ENCODE measurements at places on chromosomes 16 and 17. TPM values are rescaled to one million over a fixed set of nuclear protein-coding genes. Genes with fewer than 3 reads are reported as not detected.

- H3K4me3 ChIP-seq = no peak overlapping the region
- DNase-seq = no peak
- H3K27me3 ChIP-seq = peaks cover 1% of the 10 kb centered on the region
- no peak overlapping the region for H3K27ac ChIP-seq
- peaks cover 2% of the 10 kb centered on the region for H3K4me1 ChIP-seq
Observed at GRCh38 chr17:49214676-49215360, 4.3 kb downstream of the ABI3 start.

GRCh38 chr16:70162041-70162451 is 11.5 kb upstream of the CLEC18C start:
- DNase-seq = no peak
- H3K4me3 ChIP-seq = no peak overlapping the region
- H3K27me3 ChIP-seq = no peaks in the 10 kb centered on the region
- no peak overlapping the region for H3K27ac ChIP-seq

DNA sequence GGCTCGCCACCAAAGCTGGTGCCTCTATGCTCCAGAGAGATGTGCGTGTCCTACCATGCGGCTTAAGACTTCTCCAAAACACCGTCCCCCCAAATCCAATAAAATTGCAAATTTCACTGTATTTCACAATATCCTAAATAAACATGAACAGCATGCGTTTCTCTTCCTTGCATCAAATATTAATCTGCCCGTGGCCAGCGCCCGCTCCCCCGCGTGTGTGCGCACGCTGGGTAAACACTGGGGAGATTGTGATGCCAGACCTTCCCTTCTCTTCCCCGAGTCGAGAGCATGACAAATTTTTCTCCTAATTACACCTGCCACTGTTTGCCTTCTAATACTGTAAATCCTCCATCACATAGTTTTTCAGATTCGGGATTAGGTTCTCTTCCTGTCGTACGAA is 148.1 kb downstream of the MRM1 start:
- no peak for DNase-seq
- H3K27ac ChIP-seq = no peak overlapping the region
- no peak overlapping the region for H3K4me3 ChIP-seq
- H3K4me1 ChIP-seq = no peaks in the 10 kb centered on the region

DNA sequence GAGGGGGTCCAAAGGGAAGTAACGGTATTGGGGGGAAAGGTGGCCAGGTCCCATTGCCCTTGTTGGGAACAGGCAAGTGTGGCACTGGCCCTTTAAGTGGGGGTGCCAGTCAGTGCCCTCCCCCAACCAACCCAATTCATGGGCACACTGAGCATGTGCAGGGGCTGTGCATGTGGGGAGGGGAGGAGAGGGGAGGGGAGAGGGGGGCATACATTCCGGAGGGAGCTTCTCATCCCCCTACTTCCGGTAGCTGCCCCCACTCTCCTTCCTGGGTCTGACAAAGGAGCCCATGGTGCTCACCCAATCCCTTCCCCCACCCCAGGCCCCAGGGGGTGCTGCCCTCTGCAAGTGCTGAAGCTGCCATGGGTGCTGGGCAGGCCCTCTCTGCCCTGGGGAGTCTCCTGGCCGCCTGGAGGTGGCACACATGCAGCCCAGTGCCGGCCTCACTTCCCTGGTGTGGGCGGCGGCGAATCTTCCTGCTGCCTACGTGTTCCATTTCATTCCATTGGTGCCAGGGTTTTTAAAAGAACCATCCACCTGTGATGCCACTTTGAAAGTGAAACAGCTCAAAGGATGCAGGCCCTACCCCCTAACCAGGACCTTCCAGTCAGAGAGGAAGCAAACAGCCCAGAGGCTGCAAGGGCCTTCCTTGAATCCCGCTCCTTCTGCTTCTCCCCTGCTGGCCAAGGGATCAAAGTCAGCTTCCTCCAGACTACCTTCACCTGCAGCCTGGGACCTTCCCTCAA is 11.0 kb downstream of the HEXIM2 start:
- peaks cover 17% of the 10 kb centered on the region for H3K4me1 ChIP-seq
- no peaks in the 10 kb centered on the region for H3K27me3 ChIP-seq
- H3K36me3 ChIP-seq = no peaks in the 10 kb centered on the region
- H3K4me3 ChIP-seq = peak overlapping the region; percentile 81
- H3K27ac ChIP-seq = peak overlapping the region; percentile 100

DNA sequence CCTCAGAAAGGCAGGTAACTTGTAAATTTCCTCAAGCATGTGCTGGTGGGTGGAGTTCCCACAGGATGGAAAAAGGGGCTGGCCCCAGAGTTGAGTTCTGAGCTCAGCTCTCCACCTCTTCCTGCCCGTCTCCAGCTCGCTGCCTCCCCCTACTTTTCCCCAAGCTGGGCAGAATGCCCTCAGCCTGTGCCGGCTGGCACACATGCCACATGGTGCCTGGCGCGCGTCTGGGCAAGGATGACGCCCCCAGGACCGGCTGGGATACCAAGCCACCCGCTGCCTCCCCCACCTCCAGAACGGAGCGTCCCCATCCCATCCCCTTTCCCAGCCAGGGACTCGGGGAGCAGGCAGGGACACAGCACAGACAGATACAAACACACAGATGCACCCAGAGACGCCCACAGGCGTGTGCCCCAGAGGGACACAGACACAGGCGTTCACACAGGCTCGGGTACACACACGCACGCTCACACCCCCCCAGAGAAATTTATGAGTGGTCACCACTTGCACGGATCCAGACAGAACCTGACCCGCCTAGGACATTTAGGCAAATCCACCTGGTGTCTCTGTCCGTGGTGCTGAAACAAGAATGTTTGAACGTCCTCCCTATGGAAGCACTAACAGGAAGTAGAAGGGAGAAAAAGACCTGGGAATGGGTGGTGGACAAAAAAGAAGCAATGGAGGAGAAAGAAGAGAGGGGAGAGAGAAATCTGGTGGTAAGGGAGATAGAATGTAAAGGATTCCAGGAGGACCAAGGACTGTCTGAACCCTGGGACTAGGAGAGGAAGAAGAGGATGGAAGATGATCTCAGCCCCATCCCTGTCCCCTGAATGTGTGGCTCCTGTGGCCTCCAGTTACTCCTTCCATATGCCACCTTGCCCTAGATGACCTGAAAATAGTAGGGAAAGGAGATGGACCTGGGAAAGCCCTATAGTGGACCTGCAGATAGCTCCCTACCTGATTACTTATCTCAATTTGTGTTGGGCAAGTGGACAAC is 15.5 kb downstream of the NEUROD2 start:
- H3K36me3 ChIP-seq = no peaks in the 10 kb centered on the region
- DNase-seq = no peak
- peaks cover 8% of the 10 kb centered on the region for H3K27me3 ChIP-seq
- no peak overlapping the region for H3K27ac ChIP-seq
- no peaks in the 10 kb centered on the region for H3K4me1 ChIP-seq

DNA sequence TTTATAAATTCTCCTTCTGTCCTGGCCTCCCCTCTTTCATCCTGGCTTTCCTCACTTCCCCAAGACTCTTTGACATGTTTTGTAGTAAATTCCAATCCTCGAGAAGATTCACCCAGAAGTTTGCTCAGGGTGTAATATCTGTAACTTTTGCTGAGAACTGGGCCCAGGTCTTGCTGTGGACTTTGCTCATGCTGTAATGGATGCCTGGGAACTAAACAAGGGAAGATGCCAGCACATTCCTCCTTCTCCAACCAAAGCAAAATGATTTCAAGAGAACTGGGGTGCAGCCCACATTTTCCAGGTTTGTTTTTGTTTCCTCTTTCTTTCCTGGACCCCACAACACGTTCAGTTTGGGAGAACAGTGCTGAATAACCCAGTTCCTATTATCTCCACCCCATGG is 6.6 kb upstream of the SALL1 start:
- H3K4me1 ChIP-seq = peaks cover 14% of the 10 kb centered on the region
- no peaks in the 10 kb centered on the region for H3K36me3 ChIP-seq
- no peak for DNase-seq

GRCh38 chr17:14311981-14312380 is 11.1 kb downstream of the HS3ST3B1 start:
- H3K36me3 ChIP-seq = no peaks in the 10 kb centered on the region
- H3K4me1 ChIP-seq = peaks cover 18% of the 10 kb centered on the region
- peaks cover 27% of the 10 kb centered on the region for H3K27me3 ChIP-seq
- no peak overlapping the region for H3K27ac ChIP-seq
- H3K4me3 ChIP-seq = no peak overlapping the region
- DNase-seq = no peak

- H3K27me3 ChIP-seq = no peaks in the 10 kb centered on the region
- H3K4me3 ChIP-seq = peak overlapping the region; percentile 80
- no peak overlapping the region for H3K27ac ChIP-seq
- no peak for DNase-seq
- no peaks in the 10 kb centered on the region for H3K36me3 ChIP-seq
Observed at GRCh38 chr17:7837408-7838088, 3.5 kb downstream of the KDM6B start.

DNA sequence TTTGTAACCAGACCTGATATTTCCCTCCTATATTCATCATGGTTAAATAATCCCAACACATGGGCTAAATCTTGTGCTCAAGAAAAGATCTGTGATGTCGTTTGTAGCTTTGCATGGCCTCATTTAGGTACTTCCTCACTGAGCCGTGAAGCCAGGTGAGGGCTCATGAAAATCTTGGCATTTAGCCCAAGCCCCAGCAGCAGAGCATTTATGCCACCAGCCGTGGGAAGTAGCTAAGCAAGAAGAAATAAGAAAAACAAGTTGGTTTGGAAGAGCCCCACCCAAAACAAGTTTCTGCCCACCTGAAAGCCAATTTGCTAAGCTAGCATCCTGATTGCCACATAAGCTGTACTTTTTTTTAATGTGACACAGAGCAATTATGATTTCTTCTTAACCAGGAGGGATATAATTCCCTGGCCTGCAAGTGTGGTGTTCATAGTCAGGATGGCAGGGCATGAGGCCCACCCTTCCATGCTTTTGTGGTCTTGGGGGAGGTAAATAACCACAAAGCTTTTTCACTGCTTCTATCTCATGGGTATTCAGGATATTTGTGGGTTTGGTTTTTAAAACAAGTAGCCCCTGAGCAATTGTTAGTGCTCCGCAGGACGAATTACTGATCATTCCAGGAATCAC is 10.5 kb downstream of the TMIGD1 start:
- no peaks in the 10 kb centered on the region for H3K4me1 ChIP-seq
- no peak overlapping the region for H3K4me3 ChIP-seq
- H3K27me3 ChIP-seq = no peaks in the 10 kb centered on the region
- H3K27ac ChIP-seq = no peak overlapping the region

DNA sequence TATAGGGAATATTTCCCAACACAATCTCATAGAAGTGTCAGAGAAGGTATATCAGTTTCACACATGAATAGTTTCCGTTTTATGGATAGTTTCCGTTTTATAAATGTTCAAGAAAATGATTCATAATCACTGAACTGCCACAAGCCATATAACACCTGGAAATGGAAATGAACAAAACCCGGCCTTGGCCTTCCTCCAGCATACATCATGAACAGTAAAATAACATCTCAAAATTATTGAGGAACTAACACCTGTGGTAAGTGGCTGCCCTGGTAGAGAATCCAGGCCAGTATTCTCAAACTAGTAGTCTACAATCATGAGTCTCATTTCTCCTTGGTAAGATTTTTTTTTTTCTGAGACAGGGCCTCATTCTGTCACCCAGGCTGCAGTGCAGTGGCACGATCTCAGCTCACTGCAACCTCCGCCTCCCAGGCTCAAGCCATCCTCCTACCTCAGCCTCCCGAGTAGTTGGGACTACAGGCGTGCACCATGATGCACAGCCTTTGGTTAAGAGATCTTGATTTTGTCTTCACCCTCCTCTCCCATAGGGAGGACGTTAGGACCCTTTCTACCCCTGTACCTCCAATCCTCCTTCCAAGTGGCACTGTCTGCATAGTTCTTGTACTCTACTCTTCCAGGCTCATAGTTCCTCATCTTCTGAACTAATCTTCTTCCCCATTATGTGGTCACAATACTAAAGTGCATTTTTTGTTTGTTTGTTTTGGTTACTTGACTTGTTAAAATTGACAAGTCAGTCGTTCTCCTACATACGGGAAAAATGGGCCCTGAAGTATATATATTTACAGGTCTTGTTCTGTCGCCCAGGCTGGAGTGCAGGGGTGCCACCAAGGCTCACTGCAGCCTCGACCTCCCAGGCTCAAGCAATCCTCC is 15.0 kb upstream of the RGS9 start:
- DNase-seq = no peak
- peak overlapping the region; percentile 90 for H3K4me3 ChIP-seq
- peak overlapping the region; percentile 79 for H3K27ac ChIP-seq
- peaks cover 12% of the 10 kb centered on the region for H3K4me1 ChIP-seq
- H3K36me3 ChIP-seq = no peaks in the 10 kb centered on the region
- H3K27me3 ChIP-seq = no peaks in the 10 kb centered on the region

DNA sequence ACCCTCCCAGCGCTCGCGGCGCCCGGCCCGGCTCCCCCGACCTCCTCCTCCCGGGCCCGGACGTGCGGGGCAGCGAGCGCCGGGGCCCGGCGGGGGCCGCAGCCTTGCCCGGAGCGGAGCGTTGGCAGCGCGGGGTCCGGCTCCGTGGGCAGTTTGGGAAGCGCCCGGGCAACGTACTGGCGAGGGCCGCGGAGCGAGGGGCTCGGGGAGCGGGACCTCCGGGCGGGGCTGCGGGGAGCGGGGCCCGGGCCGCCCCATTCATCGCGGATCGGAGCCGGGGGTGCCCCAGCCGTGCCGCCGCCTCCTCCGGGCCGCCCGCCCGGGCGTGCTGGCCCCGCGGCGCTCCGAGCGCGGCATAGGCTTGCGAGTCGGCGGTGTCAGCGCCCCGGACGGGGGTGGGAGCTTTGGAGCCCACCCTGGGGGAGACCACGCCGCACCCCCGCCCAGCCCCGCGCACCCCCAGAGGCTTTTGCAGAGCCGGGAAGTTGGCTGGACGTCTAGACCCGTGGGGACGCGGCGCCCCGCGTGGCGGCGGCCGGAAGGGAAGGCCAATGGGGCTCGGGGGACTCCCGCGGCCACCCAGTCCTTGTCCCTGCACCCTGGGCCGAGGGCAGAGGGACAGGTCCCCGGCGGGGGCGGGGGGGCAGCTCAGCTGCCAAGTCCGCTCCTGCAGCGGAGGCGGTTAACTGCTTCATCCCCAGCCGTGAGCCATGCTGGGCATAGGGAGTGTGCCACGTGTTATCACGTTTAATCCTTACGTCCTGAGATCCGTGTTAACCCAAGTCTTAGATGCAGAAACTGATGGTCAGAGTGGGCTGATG is 852 bp downstream of the ZNF469 start:
- peaks cover 26% of the 10 kb centered on the region for H3K4me1 ChIP-seq
- no peak overlapping the region for H3K27ac ChIP-seq
- DNase-seq = no peak
- H3K4me3 ChIP-seq = peak overlapping the region; percentile 60
- no peaks in the 10 kb centered on the region for H3K27me3 ChIP-seq

Gene TP53TG3C
- not detected for total RNA-seq

Gene TBC1D26
- total RNA-seq = not detected

Gene RFNG
- 39.9 TPM for total RNA-seq

Gene ATP2A1
- 0.42 TPM for total RNA-seq

Gene IRX3
- 2.0 TPM for total RNA-seq

Gene OR3A3
- total RNA-seq = not detected

Gene CYB5B
- 12.0 TPM for total RNA-seq

Gene TPSD1
- 3.1 TPM for total RNA-seq

Gene WSCD1
- total RNA-seq = 29.0 TPM

Gene KRTAP4-4
- not detected for total RNA-seq

Gene HBQ1
- not detected for total RNA-seq

Gene KRT32
- not detected for total RNA-seq

Measured in thoracic aorta (tissue), 2 donors.